ENCODE measurements at places on chromosomes 7 and 10. TPM values are rescaled to one million over a fixed set of nuclear protein-coding genes. Genes with fewer than 3 reads are reported as not detected.

GRCh38 chr7:127566242-127566641 lies 19.2 kb downstream of the GCC1 start:
- no peak for ATAC-seq

DNA sequence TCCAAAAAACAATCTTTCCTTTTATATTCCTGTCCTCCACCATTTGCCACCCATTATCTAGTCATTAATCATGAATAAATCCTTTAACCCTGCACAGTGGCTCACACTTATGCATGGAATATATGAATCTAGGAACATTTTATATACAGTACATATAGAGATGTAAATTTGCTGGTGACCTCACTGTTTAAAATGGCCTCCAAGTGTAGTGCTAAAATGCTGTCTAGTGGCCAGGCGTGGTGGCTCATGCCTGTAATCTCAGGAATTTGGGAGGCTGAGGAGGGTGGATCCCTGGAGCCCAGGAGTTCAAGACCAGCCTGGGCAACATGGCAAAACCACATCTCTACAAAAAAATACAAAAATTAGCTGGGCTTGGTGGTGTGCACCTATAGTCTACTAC lies 9.6 kb downstream of the NANOS1 start:
- no peak for ATAC-seq

DNA sequence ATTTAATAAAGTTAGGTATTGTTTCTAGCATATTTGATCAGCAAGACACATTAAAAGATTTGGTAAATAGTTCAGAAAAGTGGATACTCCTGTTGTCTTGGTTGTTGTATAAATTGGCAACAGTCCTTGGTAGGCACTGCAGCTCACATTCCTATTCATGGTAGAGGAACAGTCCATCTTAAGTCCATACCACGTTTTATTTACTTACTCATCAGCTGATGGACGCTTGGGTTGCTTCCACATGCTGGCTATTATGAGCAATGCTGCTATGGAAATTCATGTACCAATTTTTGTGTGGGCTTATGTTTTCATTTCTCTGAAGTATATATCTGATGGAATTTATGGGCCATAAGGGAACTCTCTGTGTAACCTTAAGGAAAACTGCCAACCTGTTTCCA lies 43.3 kb downstream of the C10orf120 start:
- ATAC-seq, result no peak

DNA sequence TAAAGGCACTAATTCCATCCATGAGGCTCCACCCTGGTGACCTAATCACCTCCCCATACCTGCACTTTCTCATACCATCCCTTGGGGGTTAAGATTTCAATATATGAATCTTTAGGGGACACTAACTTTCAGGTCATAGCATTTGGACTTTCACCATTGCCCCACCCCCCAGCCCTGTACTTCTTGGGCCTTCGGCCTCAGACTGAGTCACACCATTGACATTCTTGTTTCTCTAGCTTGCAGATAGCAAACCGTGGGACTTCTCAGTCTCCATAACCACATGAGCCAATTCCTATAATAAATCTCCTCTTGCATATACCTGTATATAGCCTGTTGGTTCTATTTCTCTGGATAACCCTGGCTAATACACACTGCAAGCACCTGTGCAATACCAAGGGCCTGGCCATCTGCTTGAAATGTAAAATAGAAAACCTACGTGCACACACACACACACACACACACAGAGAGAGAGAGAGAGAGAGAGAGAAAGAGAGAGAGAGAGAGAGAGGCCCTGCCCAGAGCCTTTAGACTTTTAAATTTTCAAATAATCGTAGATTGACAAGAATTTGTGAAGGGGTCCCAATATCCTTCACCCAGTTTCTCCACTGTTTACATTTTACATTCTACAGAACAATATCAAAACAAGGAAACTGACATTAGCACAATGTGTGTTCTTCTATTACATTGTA lies 25.3 kb downstream of the ANXA8 start:
- no peak for ATAC-seq

- ATAC-seq, result peak; percentile 69
Observed at GRCh38 chr10:121302541-121303180, 295.6 kb downstream of the FGFR2 start.

DNA sequence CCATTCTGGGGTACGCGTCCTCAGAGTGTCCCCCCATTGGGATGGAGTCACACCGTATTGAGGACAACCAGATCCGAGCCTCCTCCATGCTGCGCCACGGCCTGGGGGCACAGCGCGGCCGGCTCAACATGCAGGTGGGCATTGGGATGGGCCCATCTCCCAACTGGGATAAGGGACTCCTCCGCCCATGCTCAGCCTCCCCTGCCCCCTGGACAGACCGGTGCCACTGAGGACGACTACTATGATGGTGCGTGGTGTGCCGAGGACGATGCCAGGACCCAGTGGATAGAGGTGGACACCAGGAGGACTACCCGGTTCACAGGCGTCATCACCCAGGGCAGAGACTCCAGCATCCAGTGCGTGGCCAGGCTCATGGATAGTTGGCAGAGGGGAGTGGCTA lies 5.8 kb downstream of the AEBP1 start:
- ATAC-seq, result no peak

DNA sequence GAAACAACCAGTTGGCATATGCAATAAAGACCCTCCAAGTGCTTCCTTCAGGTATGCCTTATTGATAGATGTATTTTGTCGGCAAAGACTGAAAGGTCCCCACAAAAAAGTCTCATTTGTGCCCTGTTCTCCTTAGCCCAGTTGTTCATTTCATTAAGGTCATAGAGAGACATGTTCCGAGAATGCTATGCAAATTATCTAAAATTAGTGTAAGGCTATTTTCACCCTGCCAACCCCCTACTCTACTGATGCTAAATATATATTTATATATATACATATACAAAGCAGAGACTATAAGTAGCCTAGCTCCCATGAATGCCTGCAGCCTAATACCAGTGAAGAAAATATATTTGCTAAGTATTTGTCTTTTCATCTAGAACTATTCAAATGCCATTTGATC lies 96.7 kb upstream of the ADO start:
- no peak for ATAC-seq

GRCh38 chr10:121221072-121221471 lies 369.9 kb downstream of the WDR11 start:
- no peak for ATAC-seq

GRCh38 chr10:123136806-123137642 lies 1.3 kb downstream of the HMX3 start:
- no peak for ATAC-seq

- no peak for ATAC-seq
Observed at GRCh38 chr7:71308096-71308495, 176.2 kb downstream of the GALNT17 start.

DNA sequence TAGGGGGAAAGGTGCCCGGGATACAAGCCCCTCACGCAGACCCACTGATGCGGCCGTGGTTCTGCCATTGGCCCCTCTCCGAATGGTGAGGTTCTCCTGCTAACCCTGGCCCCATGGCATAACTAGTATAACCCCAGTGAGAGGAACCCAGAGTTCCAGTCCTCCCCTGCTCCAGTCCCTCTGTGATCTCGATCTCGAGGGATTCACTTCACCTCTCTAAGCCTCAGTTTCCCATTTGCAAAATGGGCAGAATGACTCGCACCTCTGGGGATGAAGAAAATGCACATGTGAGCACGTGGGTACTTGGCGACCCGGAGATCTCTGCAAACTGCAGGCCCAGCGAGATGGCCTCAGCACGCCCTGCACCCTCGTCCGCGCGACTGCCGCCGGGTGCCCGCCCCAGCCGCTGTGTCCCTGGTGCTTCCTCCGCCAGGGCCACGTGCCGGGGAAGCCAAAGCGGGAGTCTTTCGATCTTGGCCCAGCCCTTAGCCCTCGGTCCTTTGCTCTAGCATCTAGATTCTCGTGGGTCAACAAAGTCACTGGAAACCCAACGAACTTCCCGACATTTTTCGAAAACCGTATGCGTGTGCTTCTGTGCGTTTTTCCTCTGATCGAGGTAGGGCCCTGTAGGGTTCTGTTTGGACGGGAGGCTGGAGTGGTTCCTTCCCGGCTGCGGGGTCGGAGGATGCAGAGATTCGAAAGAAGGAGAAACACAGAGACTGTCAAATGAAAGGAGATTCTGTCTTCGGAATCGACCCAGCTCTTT lies 169.8 kb downstream of the UBE2H start:
- no peak for ATAC-seq

GRCh38 chr7:40095230-40095629 lies 39.2 kb downstream of the MPLKIP start:
- ATAC-seq, result no peak

DNA sequence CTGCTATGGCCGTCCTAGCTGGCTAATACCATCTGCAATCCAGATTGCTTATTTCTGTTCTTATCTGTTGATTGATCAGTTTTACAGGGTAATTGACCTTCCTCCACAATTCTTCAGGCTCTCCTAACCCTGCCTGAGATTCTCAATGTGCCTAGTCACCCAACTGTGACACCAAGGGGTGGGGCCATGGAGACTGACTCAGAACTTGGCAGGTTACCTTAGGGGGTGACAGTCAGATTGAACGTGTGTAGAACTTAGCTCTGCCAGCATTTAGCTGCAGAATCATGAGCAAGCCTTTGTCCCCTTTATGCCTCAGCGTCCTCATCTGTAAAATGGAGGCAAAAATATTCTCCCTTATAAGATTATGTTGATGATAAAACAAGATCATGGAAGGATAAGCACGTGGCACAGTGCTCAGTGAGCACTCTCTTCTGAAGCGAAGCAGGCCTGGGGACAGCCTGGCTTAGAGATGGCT lies 19.1 kb upstream of the LEP start:
- peak; percentile 86 for ATAC-seq

DNA sequence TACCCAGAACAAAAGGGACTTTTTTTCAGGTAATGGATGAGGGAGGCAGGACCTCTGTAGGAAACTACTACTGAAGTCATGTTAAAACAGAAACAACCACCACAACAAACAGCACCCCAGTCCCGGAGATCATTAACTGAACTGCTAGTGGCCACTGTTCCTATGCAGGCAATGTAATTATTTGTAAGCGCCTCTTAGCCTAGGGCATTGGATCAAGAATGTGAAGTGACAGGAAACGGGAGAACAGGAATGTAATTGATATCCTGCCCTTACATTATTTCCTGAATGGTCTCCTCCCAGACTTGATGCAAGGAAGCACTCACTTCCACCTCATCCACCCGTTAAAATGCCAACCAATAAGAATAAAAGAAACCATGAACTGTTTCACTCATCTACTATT lies 16.7 kb upstream of the GAD2 start:
- no peak for ATAC-seq

GRCh38 chr10:74949034-74949832 lies 122.8 kb downstream of the KAT6B start:
- ATAC-seq, result no peak

DNA sequence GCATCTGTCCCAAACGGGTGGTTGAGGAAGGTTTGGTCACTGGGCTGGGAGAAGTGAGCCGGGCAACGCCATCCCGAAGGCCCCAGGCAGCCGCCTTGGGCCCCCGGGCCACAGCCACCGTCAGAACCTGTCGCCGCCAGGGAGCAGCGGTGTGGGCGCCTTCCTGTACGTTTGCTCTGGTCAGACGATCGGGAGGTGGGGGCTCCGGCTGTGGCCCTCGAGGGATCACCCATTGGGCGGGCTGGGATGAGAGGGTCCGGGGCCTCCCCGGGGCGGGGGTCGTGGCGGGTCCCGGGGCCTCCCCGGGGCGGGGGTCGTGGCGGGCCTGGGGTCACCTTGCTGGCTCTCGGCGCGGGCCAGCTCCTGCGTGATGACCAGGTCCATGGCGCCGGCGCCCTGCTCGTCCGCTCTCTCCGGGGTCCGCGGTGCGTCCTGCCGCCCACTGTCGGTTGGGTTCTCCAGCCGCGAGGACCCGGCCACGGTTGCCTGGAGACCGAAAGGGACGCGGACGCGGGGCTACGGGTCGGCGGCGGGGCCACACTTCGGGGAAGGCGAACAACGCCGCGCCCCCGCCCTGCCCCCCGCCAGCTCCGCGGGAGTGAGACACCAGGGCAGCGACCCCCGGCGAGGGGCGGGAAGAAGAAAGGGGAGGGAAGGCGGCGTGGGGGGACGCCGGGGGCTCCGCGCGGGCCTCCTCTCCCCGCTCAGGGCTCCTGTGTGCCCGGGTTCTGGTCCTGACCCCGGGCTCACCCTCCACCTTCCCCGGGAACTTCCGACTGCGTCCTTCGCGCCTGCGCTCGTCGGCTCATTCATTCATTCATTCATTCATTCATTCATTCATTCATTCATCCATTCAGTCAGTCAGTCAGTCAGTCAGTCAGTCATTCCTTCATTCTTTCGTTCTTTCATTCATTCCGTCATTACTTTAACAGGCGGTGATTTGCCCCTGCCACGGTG lies at the start of gene CFAP46:
CFAP46 (minus strand) TSS at position 470 of the 957 bp plus-strand sequence; CDS start at position 384, 86 bp downstream.
- ATAC-seq, result peak; percentile 40

DNA sequence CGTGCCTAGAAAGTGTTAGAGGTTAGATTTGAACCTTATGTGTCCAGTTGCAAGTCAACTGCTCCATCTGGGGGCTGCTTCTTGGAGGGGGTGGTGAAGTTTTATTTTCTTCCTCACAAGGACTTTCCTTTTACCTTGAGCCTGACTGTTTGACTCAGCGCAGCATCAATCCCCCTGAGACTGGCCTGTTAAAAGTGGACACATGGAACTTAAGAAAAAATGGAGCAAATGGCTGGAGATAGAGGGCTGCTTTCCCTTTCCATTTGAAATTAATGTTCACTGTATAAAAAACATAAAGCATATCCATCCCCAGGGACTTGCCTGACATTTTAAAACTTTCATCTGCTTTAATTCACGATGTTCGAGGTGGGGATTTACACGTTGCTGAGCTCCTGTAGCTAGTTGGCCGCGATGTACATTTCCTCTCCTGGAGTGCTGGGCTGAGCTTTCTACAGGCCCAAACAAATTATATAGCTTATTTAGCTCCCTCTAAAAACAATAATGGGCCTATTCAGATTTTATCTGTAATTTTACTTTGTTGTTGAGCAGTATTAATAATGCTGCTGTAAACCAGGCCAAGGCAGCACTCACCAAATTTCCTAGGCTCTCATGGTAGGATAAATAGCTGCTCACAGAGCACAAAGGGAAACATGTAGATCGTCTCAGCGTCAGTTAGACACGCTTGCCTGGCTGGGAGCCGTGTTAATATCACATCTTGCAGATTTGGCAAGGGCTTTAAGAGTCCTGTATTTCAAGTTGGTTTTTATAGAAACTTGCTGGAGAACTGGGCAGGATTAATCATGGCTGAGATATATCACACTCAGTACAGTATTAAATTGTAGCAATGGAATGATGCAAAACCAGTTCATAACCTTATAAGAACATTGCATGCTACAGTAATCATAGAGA lies 251.5 kb downstream of the LRMDA start:
- ATAC-seq, result peak; percentile 94

DNA sequence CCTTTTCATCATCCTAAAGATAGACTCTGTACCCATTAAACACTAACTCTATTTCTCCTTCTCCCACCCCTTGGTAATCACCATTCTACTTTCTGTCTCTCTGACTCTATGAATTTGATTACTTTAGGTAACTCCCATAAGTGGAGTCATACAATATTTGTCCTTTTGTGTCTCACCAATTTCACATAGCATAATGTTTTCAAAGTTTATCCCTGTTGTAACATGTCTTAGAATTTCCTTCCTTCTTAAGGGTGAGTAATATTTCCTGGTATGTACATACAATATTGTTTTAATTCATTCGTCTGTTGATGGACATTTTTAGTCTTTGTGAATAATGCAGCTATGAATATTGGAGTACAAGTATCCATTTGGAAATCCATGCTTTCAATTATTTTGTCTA lies 50.9 kb upstream of the CDCA7L start:
- ATAC-seq, result peak; percentile 94

WNT8B gene
- total RNA-seq, result not detected

PRRT4 gene
- 1.3 TPM for total RNA-seq

TMEM225B gene
- 1.00 TPM for total RNA-seq

NPTX2 gene
- 1.4 TPM for total RNA-seq

ZNF365 gene
- 5.2 TPM for total RNA-seq

Data from esophagus mucosa (tissue), 1 donor.